ENCODE measurements at places on chromosomes 6 and 20. TPM values are rescaled to one million over a fixed set of nuclear protein-coding genes. Genes with fewer than 3 reads are reported as not detected.
A peak's percentile ranks its signal among the peaks of the same experiment; 100 is the strongest.

DNA sequence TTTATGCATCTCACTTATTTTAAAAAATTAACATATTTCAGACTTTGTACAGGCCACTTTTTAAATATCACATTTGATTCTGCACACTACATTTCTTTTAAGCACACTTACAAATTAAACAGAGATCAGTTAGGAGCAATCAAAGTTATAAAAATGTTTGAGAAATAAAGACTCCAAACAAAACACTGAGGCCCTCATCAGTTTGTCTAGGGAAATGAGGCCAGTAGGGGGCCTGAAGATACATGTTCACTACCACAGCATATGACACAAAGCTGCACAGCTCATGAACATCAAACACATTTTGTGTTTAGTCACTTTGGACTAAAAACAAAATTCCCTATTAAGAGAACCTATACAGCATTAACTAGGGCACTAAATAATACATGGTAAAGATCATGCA, 180.5 kb downstream of the PDE7B start:
- H3K4me1 ChIP-seq = no peaks in the 10 kb centered on the region
- H3K36me3 ChIP-seq = no peaks in the 10 kb centered on the region
- no peaks in the 10 kb centered on the region for H3K27me3 ChIP-seq
- no peak overlapping the region for H3K4me3 ChIP-seq
- H3K27ac ChIP-seq = no peak overlapping the region
- DNase-seq = no peak

The NINL gene
- total RNA-seq = 6.9 TPM

- H3K27me3 ChIP-seq = no peaks in the 10 kb centered on the region
- no peak overlapping the region for H3K4me3 ChIP-seq
- no peaks in the 10 kb centered on the region for H3K36me3 ChIP-seq
- no peak overlapping the region for H3K27ac ChIP-seq
- DNase-seq = peak; percentile 44
Measured at GRCh38 chr6:156866220-156867015, 89.2 kb downstream of the ARID1B start.

DNA sequence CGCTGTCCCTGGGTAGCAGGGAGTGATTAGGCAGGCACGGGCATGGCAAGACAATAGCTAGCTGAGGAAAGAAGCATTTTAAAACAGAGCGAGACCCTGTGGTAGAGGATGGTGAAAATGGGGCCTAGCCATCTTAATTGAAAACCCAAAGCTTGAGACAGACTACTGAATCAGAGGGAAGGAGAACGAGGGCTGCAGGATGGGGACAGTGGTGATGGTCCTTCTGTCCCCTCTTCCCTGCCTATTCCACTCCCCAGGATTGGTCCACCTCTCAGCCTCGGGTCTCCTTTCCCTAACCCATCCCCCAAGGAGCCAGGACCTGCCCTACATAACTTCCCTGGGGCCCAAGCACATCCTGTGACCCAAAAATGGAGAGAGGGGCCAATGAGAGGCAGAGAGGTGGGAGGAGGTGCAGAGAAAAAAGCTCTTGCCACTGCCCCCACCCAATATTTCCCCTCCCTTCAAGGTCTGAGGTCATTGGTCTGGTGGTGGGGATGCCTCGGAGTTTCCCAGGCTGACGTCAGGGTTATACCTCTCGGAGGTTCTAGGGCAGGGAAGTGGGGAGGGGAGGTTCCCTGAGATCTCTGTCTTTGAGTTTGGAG, 884 bp upstream of the CUTA start:
- peak overlapping the region; percentile 39 for H3K4me3 ChIP-seq
- H3K36me3 ChIP-seq = peaks cover 26% of the 10 kb centered on the region
- H3K27me3 ChIP-seq = no peaks in the 10 kb centered on the region
- peak; percentile 87 for DNase-seq
- peak overlapping the region; percentile 95 for H3K27ac ChIP-seq
- H3K4me1 ChIP-seq = peaks cover 48% of the 10 kb centered on the region

- no peak overlapping the region for H3K27ac ChIP-seq
- no peak overlapping the region for H3K4me3 ChIP-seq
- no peak for DNase-seq
Measured at GRCh38 chr20:48338717-48339116, 489.1 kb downstream of the PREX1 start.

The HLA-DOA gene
- total RNA-seq = 4.3 TPM

DNA sequence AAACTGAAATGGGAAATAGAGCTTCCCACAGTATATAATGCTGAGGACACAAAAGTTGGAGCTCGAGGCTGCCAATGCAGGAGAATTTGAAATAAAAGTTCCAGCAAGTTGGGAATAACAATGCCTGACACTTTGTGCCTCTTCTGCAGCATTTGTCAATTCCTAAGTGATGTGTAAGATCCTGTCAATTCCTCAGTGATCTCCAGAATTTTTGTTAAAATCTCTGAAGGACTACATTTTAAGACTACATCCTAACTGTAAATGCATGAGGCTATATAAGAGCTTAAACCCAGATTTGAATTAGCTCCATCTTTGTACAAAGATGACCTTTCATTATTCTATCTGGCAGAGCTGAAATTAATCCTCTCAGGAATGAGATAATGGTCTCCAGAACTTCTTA, 208.2 kb downstream of the COL12A1 start:
- H3K4me3 ChIP-seq = no peak overlapping the region
- no peaks in the 10 kb centered on the region for H3K36me3 ChIP-seq
- DNase-seq = no peak
- no peaks in the 10 kb centered on the region for H3K27me3 ChIP-seq

- no peaks in the 10 kb centered on the region for H3K36me3 ChIP-seq
- H3K27me3 ChIP-seq = no peaks in the 10 kb centered on the region
- H3K4me3 ChIP-seq = no peak overlapping the region
- H3K4me1 ChIP-seq = peaks cover 17% of the 10 kb centered on the region
- DNase-seq = no peak
- peak overlapping the region; percentile 28 for H3K27ac ChIP-seq
Measured at GRCh38 chr6:10682355-10682988, 11.9 kb downstream of the C6orf52 start.

The POU3F2 gene
- total RNA-seq = not detected

DNA sequence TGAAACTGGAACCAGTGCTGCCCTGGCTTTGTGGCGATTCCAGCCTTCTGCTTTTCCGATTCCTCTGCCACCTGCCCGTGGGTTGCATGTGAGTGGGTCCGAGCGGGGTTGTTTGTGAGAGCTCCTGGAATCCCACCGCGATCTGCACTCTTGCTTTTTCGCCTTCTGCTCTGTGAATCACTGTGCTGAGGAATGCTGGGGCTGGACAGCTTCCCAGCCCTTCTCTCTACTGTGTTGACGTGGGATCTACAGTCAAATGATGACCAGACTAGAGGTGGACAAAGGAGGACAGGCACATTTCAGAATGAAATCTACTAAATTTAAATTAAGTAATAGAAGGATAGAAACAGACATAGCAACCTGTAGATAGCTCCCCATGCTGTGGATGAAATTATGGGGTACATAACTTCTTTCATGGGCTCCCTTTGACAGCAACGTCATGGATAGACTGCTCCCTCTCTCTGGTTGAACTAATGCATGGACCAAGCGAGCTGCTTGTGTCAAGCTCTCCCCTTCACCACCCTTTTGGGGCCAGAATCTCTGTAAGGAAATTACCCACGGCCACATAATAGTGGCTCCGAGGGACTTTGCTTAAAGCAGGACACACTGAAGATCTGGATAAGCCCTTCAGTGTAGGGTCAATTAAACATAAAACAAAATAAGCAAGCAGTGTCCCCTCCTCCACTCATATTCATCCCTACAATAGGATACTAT, 2.0 kb downstream of the FNDC1 start:
- no peaks in the 10 kb centered on the region for H3K36me3 ChIP-seq
- no peak overlapping the region for H3K27ac ChIP-seq
- peaks cover 50% of the 10 kb centered on the region for H3K27me3 ChIP-seq
- H3K4me1 ChIP-seq = peaks cover 19% of the 10 kb centered on the region
- no peak for DNase-seq

The IRAK1BP1 gene
- total RNA-seq = 1.5 TPM

DNA sequence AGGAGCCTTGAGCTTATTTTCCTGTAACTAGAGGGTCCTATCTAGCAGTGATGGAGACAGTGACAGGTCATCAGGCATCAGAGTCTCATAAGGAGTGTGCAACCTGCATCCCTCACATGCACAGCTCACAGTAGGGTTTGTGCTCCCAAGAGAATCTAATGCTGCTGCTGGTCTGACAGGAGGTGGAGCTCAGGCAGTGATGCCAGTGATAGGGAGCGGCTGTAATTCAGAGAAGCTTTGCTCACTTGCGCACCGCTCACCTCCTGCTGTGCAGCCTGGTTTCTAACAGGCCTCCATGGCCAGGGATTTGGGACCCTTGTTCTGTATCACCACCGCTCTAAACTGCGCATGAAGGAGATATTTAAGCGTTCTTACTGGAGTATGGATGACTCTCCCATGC, 5.3 kb downstream of the KIF25 start:
- no peak overlapping the region for H3K4me3 ChIP-seq
- H3K36me3 ChIP-seq = no peaks in the 10 kb centered on the region
- no peak overlapping the region for H3K27ac ChIP-seq

The SYTL3 gene
- total RNA-seq = 84.1 TPM

GRCh38 chr20:31809661-31810060, 9.5 kb upstream of the MYLK2 start:
- H3K4me1 ChIP-seq = no peaks in the 10 kb centered on the region
- no peak for DNase-seq
- no peaks in the 10 kb centered on the region for H3K27me3 ChIP-seq
- H3K27ac ChIP-seq = no peak overlapping the region

DNA sequence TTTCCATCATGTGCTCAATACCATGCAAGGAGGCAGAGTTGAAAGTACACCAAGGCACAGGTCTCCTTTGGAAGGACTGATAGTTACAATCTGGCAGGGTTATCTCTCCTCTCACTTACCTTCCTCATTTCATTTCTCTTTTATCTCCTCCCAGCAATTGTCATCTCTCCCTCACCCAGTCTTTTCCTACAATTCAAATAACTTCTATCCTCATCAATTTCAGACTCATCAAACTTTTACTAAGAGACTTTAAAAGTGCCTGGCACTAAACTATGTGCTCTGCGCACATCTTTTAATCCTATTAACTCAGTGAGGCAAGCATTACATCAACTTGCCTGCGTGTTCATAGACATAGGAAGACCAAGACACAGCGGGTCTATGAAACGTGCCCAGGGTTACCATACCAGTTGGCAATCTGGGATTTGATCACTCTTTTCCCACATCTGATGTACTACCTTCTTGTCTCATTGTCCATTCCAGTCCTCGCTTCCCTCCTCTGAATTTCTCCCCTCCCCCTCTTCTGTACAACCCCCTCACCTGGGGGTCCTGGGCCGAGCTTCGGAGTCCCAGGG, 1.2 kb downstream of the VARS1 start:
- no peaks in the 10 kb centered on the region for H3K27me3 ChIP-seq
- peaks cover 8% of the 10 kb centered on the region for H3K36me3 ChIP-seq
- no peak for DNase-seq
- H3K4me1 ChIP-seq = peaks cover 34% of the 10 kb centered on the region

GRCh38 chr6:156783958-156784357, 6.8 kb downstream of the ARID1B start:
- DNase-seq = no peak
- H3K4me1 ChIP-seq = peaks cover 17% of the 10 kb centered on the region
- no peak overlapping the region for H3K4me3 ChIP-seq
- H3K36me3 ChIP-seq = no peaks in the 10 kb centered on the region
- H3K27ac ChIP-seq = no peak overlapping the region
- H3K27me3 ChIP-seq = no peaks in the 10 kb centered on the region

The GPR6 gene
- total RNA-seq = not detected

The ARFGEF3 gene
- not detected for total RNA-seq

- no peak overlapping the region for H3K4me3 ChIP-seq
- no peaks in the 10 kb centered on the region for H3K27me3 ChIP-seq
- H3K27ac ChIP-seq = no peak overlapping the region
- H3K4me1 ChIP-seq = no peaks in the 10 kb centered on the region
Measured at GRCh38 chr6:125948455-125948854, 8.1 kb upstream of the HINT3 start.

The INSM1 gene
- not detected for total RNA-seq

DNA sequence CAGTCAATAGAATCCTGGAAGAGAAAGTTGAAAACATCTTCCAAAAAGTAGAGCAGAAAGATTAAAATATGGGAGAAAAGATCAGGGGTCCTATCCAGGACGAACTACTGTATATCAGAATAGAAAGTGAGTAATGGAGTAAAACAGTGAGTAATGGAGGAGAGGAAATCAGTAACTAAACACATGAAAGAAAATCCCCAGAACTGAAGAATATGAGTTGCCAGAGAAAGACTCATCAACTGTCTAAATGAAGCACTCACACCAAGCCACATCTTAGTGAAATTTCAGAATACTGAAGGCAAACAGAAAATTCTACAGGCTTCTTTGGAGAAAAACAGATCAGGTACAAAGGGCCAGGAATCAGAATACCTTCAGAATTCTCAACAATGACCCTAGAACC, 14.9 kb downstream of the IL17A start:
- no peak overlapping the region for H3K4me3 ChIP-seq
- H3K27ac ChIP-seq = no peak overlapping the region
- no peaks in the 10 kb centered on the region for H3K36me3 ChIP-seq

DNA sequence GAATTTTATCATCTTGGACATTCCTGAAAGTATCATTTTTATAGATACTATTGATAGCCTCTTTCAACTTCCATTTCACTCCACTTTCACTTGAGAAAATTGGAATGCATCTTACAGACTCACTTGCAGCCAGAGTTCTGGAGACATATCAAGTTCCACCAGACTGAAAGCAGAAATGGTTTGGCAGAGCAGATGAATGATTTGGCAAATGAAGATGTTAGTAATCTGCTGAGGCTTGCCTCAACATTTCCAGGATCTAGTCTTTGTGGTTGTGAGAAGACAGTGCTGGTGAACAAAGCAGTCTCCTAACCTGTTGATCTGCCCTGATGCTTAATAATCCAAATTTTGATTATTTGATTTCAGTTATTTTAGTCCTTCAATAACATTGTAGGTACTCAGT, 202.6 kb downstream of the TRDN start:
- H3K27me3 ChIP-seq = no peaks in the 10 kb centered on the region
- H3K36me3 ChIP-seq = no peaks in the 10 kb centered on the region
- no peak overlapping the region for H3K4me3 ChIP-seq
- H3K27ac ChIP-seq = no peak overlapping the region

GRCh38 chr6:4518506-4518905, 257.7 kb upstream of the CDYL start:
- no peaks in the 10 kb centered on the region for H3K4me1 ChIP-seq
- no peak overlapping the region for H3K4me3 ChIP-seq
- H3K27me3 ChIP-seq = no peaks in the 10 kb centered on the region
- H3K27ac ChIP-seq = no peak overlapping the region

DNA sequence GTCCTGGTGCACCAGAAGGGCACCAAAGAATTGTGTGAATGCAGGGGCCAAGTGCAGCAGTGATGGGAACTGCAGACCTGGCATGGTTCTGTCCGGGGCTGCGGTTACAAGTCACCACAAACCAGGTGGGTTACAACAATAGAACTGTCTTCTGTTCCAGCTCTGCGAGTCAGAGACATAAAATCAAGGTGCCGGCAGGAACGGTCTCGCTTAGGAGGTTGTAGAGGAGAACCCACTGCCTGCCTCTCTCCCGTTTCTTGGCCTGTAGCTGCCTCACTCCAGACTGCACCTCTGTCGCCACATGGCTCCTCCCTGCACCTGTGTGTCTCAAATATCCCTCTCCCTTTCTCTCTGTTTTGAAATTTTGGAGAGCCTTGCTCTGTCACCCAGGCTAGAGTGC, 143.3 kb downstream of the TAF4 start:
- no peaks in the 10 kb centered on the region for H3K36me3 ChIP-seq
- no peak overlapping the region for H3K27ac ChIP-seq
- H3K4me3 ChIP-seq = no peak overlapping the region
- no peak for DNase-seq
- no peaks in the 10 kb centered on the region for H3K4me1 ChIP-seq
